Fibroblast of villous mesenchyme (primary cell): ENCODE measurements at places on chromosomes 4 and X.

DNA sequence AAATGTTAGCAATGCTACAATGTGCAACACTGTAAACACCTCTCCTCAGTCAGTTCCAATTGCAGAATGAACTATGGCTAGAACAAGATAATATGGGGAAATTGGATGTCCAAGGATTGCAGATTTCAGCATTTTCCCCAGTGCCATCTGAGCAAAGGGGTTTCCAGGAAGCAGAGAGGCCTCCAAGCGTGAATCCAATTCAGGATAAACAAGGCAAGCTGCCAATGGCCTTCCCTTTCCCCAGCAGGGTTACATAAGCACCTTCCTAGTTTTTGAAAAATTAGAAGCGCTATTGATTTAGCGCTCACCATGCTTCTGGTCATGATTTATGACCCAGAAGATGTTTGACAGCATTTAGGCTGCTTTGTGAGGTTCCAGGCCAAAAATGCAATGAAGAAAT lies 223.0 kb upstream of the GATB start:
- DNase-seq: no peak

GRCh38 chrX:49878834-49879655 lies at the start of gene USP27X:
Gene USP27X, plus strand, starts transcription at chrX:49879484. Its CDS starts 824 bp downstream, at chrX:49880308.
- peak; percentile 80 for DNase-seq

- no peak for DNase-seq
Observed at GRCh38 chr4:151888367-151888866, 127.6 kb upstream of the GATB start.

DNA sequence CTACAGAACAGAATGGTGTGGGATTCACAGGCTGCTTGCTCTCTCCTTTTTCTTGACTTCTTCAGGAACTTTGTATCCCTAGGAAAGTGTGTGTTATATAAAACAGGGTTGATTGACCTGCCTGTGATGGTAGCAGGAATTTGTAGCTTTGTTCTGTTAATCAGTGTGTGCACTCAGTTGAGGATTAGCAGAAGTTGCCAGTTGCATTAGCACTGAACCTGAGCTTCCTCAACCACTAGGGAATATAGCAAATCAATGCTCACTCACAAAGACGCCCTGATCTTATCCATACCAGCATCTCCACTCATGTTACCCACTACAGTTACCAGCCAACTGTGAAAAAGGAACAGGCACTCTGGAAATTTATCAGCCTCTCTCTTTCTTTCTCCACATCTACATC lies 319.1 kb upstream of the EMCN start:
- DNase-seq: no peak

- DNase-seq: no peak
Observed at GRCh38 chr4:140154572-140154891, 548 bp upstream of the MAML3 start.

DNA sequence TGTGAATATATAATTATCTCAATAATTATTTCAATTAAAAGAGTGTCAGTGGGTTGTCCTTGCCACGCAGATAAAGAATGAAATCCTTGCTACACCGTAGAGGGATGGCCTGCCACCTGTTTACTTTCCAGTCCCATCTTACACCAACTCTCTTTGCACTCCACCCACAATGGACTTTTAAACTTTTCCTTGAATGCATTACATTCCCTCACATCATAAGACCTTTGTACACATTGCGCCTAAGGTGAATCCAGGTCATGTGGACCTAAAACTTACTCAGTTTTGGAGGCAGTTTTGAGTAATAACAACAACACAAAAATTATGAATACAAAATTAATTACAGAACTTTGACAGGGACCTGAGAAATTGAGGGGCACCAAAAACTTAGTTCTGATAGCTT lies 78.7 kb upstream of the PDE5A start:
- no peak for DNase-seq

GRCh38 chr4:176769514-176769913 lies 23.2 kb downstream of the VEGFC start:
- peak; percentile 87 for DNase-seq

DNA sequence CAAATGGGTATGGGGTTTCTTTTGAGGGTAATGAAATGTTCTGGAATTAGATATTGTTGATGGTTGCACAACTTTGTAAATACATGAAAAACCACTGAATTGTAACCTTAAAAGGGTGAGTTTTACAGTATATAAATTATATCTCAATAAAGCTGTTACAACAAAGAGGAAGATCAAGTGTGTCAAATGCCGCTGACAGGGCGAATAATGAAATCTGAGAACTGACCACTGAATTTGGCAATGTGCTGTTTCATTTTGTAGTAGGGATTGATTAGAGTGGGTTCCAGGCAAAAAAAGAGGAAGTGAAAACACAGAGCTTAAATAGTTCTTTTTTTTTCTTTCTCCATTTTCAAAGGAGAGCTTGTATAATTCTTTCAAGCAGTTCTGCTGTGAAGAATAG lies 161.1 kb upstream of the NAP1L5 start:
- DNase-seq: no peak

DNA sequence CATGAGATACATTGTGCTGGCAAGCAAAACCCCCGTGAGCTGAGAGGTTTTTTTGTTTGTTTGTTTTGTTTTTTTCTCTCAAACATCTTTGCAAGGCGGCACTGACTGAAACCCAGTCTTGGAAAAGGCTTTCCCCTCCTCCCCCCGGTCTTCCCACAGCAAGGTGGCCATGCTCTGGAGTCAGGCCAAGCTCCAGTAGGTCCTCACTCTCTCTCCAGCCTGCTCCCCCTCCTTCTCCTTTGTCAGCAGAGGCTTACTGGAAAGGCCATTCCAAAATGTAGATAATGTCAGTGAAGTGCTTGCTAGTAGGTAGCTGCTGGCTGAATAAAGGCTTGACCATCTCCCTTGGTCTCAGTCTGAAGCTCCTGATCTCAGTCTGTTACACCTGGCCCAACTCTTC lies 32.6 kb downstream of the FRMPD3 start:
- no peak for DNase-seq

- DNase-seq: no peak
Observed at GRCh38 chr4:75514949-75515612, 808 bp downstream of the THAP6 start.

DNA sequence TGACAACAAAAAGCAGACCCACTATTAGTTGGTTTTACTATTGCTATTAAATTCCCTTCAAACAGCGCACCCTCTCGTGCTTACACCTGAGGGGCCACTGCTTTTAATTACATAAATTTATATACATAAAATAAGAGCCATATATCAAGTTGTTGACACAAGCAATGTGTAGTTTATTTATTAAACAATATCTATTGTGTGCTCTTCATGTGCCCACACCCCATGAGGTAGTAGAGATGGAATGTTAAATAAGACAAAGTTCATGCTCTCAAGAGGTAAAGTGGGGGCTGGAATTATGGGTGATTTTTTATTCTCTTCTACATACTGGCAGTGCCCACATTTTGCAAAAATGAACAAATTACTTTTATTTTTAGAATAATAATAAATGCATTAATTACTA lies 47.3 kb downstream of the KCNIP4 start:
- no peak for DNase-seq

DNA sequence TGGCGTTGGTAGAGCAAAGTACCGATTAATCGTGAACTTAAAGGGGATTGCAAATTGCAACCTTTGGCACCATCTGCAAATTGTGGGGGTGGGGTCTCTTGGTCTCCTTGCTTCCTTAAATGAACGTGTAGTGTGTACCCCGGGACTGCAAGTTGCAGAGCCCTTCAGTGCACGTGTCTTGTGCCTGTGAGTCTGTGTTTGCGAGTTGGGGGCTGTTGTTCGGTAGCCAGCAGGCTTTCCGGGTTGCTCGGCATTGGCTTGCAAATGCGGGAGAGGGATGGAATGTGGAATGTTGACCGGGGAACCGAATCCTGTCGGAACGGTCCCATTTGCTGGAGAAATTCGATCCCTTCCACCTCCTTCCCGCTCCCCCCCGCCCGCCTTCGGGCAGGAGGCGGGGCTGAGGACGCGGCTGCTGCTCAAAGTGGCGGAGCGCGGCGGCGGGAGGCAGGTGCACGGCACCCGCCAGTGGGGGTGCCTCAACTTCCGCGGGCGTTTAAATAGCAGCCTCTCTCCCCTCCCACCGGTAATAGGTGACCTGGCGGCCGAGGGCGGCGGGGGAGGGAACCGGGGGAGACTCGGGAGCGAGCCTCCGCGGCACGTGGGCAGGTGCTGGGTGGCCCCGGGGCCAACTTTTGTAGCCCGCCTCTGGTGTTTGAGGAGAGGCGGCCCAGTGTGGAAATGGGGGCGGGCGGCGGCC lies 1.5 kb downstream of the JADE1 start:
- peak; percentile 87 for DNase-seq

DNA sequence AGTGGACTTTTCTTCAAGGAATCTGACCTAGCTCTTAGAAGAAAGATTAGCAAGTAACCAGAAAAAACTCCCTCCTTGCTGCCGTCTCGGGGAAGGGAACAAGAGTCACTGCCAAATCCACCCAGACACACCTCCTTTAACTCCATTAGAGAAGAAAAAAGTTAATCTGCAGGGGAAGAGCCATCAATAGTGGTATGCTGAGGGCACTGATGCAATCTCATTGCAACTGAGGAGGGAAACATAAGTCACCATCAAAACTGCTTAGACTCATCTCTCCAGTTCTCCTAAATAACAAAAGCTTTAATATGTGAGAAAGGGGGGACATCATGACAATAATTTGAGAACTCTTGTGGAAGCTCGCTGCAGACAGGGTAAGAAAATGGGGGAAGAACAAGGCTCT lies 49.3 kb upstream of the MAGED4B start:
- DNase-seq: no peak

DNA sequence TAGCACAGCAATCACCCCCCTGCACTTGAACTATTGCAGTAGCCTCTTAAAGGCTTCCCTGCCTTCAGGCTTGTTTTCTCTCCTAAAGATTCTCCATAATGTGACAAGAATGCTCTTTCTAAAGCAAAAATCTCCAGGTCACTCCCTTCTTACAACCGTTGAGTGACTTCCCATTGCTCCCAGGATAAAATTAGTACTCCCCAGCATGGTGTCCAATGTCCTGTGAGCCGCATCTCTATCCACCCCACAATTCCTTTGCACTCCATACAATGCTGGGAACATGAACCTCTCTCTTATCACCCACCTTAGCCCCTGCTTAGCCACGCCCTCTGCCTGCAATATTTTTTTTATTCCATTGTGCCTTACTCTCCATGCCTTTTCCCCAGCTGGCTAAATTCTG lies 85.7 kb upstream of the SHISA3 start:
- DNase-seq: no peak

DNA sequence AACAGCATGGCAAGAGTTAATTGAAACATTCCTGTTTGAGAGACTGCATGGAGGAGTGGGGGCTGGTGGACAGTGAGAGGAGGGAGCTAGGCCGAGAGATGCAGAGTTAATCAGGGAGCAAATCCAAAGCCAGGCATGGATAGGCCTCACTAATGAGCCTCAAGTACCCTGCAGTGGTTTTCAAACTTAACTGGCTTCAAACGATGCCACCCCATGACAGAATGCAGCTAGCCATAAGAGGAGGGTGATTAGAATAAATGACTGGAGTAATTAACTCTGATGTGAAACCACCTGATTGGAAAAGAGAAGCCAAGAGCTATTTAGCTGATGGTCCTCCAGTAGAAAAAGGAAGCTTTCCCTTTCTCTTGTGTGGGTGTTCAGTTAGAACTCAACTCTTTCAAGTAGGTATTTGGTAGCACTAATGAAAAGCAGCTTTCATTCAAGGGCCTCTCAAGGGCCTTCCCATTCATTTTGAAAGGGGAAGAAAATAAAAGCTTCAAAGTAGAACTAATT lies 215.4 kb upstream of the MAB21L2 start:
- no peak for DNase-seq

GRCh38 chrX:109299091-109299490 lies 182.8 kb downstream of the GUCY2F start:
- no peak for DNase-seq

DNA sequence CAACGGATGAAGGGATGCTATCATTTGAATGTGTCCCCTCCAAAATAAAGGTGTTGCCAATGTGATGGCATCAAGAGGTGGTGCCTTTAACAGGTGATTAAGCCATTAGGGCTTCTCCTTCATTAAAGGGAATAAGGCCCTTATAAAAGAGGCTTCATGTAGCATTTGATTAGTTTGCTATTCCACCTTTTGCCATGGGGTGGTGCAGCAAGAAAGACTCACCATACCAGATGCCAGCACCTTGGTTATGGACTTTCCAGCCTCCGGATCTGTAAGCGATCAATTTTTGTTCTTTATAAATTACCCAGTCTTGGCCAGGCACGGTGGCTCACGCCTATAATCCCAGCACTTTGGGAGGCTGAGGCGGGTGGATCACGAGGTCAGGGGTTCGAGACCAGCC lies 7.9 kb upstream of the SLC25A43 start:
- DNase-seq: peak; percentile 48

- peak; percentile 24 for DNase-seq
Observed at GRCh38 chrX:30570505-30570904, 7.1 kb downstream of the TASL start.

GRCh38 chr4:144648042-144648441 lies 2.1 kb downstream of the HHIP start:
- no peak for DNase-seq

GRCh38 chrX:67105758-67106116 lies 438.1 kb upstream of the AR start:
- DNase-seq: no peak

DNA sequence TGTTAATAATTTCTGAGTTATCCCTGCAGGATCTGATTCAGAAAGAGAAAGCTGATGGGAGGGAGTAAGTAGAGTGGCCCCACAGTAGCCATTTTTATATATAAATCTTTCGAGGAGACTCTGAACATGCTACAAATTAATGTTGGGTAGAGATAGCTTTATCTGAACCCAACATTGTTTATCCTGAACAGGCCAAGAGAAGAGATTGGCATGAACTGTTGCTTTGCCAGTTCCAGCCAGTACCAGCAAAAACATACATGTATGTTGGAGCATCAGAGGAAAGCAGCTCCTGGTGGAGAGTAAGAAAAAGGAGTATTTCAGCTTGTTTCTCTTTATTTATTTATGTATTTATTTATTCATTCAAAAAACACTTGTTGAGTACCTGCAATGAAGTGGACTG lies 1.6 kb downstream of the MAOA start:
- DNase-seq: no peak

DNA sequence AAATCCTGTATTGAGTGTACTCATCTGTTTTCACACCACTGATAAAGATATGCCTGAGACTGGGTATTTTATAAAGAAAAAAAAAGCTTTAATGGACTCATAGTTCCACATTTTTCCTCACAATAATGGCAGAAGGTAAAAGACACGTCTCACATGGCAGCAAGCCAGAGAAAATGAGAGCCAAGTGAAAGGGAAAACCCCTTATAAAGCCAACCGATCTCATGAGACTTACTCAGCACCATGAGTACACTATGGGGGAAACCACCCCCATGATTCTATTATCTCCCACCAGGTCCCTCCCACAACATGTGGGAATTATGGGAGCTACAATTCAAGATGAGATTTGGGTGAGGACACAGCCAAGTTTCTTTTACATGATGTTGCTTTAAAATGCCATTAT lies 171.9 kb downstream of the GALNTL6 start:
- no peak for DNase-seq
